ENCODE measurements at places on chromosomes 11 and 22.

DNA sequence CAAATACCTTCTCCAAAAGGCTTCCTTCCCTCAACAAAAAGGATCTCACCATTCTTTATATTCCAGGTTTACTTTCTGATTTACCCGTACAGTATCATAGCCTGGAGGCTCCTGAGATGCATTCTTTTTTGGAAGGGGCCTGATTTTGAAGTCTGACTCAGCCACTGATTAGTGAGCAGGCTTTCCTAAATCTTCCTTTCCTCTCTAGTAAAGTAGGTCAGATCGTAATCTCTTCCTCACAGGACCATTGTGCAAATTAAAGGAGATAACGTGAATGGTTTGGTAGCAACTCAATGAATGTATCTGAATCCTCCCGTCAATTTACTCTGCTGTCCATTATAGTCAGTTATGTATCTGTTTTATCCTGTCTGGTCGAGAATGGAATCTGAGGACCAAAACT lies 227.7 kb upstream of the ANO5 start:
- DNase-seq = no peak

DNA sequence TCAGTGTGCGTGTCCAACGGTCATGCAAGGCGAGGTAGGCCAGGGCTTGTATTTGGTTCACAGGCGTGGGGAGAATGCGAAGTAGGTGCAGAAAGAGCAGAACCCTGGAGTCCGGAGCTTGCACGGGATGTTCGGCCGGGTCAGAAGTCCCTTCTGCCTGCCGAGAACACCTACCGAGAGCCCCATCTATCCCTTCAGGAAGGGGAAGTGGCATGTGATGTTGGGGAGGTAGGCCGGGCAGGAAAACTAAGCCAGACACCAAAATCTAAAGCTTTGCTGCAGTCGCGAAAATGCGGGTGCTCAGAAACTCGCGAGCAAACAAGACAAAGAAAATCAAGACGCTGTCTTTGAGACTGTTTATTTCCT lies 435 bp upstream of the TAF6L start:
- no peak for DNase-seq

DNA sequence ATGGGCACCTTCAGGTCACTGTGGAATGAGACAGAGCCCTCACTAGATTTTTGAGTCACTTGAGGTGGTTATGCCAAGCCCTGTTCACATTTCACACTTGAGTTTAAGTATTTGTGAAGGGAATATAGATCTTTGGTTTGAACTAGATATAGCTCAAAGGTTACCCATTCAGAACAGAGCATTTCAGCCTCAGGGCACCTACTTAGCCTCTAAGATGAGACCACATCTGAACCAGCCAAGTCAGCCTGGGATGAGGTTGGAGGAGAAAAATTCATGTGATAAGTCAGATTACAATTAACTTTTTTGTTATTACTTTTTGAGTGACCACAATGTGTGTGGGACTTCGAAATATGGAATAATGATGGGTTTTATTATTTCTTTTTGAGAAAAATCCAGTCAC lies 127.8 kb downstream of the TEAD1 start:
- peak; percentile 77 for DNase-seq

GRCh38 chr11:46361283-46362155 lies 14.3 kb downstream of the DGKZ start:
- no peak for DNase-seq

DNA sequence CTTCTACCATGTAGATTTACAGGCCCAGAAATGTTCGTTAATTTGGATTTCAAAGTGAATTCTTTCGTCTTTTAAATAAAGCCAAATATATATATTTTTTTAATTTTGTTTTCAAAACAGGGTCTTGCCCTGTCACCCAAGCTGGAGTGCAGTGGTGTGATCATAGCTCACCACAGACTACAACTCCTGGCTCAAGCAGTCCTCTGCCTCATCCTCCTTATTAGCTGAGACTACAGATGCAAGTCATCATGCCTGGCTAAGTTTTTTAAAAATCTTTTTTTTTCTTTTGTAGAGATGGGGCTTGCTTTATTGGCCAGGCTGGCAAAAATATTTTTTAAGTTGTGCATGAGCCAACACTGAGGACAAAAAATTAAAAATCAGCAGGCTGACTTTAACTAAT lies 5.0 kb upstream of the LMO2 start:
- no peak for DNase-seq

GRCh38 chr11:15113381-15113780 lies 1.3 kb upstream of the INSC start:
- no peak for DNase-seq

DNA sequence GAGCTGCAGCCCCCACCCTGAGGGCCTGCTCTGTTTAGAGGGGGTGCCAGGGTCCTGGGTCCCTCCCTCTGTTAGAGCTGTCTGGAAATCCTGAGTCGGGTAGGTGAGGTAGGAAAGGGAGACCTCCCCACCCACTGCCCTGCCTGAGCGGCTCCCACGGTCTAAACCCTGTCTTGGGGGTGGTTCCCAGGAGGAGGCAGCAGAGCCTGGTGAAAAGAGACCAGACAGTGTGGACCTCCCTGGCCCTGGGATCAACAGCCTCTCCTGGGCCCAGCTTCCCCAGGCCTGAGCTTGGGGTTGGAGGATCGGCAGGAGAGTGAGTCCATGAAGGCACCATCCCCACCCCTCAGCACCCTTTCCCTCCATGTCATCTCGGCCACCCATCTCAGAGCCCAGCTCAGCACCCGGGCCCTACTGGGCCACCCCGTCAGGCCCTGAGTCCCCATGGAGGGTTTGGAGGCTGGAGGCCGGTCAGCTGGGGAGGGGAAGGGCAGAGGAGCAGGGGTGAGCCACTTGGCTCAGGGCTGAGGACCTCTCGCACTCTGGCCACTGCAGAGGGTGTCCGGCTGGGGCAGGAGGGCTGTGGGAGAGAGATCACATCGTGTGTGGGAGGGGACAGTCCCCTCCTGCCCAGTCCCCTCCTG lies 37.2 kb downstream of the RTN4R start:
- DNase-seq = no peak

GRCh38 chr22:41254230-41254629 lies 13.5 kb upstream of the CHADL start:
- no peak for DNase-seq

DNA sequence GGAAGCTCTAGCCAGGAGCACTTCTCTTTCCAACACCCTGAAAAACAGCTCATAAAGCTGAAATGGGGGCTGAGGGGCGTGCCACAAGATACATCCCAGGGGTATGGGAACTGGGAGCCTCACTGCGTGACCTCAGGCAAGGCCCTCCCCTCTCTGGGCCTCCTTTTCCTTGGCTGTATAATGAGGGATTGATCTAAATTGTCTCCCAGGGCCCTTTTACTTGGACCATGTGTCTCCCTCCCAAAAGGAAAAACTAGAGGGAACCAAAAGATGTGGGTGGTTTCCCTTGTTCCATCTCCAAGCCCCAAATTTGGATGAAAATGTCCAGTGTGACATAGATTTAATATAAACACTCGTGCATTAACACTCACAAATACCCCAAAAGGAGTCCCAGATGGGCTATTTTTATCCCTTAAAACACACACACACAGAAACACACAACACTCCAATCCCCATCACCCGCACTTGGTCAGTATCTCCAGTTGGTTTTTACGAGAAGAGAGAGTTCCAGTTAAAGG lies 25.9 kb upstream of the SMTN start:
- DNase-seq = no peak
